ENCODE measurements at places on chromosomes 2 and 18.

DNA sequence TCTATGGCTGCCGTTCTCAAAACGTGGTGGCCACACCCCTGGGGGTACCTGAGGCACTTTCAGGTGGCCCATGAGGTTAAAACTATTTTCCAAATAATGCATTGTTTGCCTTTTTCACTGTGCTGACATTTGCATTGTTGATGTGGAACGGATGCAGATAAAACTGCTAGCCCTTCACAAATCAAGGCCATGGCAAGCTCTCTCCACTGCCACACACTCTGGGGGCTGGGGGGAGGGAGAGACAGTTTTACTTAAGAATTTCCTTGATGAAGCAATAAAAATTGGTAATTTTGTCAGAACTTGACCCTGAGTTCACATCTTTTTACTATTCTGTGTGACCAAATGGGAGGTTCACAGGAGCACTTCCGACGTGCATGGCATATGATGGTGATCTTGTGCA lies 22.0 kb upstream of the TGIF1 start:
- no peak for DNase-seq

DNA sequence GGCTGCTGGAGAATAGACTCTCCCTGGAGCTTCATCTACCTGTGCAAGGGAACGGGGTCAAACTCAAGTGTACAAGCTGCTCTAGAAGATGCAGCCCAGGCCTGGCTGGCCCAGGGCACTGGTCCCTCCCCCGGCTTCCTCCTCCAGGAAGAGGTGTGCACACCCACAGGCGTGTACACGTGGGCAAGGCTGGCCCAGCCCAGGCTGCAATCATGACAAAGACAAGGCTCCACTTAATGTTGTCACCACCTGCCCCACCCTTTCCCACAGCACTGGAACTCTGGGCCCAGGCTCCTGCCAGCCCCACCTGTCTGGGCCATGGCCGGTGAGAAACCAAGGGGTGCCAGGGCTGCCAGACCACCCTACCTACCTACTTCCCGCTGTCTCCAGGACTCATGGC lies 29.6 kb upstream of the ALPP start:
- no peak for DNase-seq

- no peak for DNase-seq
These were observed 1419.1 kb upstream of the NXPH2 start for GRCh38 chr2:140199312-140199711.

DNA sequence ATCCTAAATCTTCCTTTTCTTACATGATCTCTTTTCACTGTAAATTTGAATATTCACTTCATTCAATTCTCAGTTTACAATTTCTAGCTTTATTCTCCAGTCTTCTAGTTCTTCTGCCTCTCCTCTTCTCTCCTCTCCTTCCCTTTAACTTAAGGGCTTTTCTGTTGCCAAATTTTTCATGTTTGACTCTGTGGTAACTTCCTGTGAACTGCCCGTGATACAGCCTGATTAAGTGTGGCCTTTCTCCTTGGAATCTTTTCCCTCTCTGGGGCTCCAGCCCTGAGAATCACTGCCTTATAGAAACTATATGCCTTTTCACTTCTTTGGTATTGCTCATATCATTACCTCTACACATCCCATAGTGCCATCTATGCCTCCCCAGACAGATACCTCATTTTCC lies 1923.8 kb upstream of the CELF4 start:
- DNase-seq, result no peak

DNA sequence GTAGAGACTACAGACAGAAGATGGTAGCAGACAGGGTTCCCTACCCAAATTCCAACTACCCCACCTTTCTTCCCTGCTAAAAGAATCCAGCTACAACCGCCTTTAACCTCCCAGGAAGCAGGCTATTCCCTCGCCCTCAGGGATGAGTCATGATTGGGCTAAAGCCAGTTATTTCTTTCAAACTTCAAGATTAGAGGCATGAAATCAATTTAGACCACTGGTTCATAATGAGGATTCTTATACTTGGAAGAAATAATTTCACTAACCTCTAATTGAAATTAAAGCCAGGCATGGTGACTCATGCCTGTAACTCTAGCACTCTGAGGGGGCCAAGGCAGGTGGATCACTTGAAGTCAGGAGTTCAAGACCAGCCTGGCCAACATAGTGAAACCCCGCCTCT lies 20.0 kb downstream of the TRIP12 start:
- peak; percentile 13 for DNase-seq

GRCh38 chr2:55176094-55176415 lies 56.0 kb downstream of the CLHC1 start:
- DNase-seq, result no peak

- DNase-seq, result no peak
These were observed 30.8 kb upstream of the ODC1 start for GRCh38 chr2:10478916-10479315.

GRCh38 chr2:98907966-98908905 lies 27.8 kb downstream of the CRACDL start:
- DNase-seq, result no peak

- no peak for DNase-seq
These were observed 225.1 kb upstream of the TMEFF2 start for GRCh38 chr2:192419786-192420185.

DNA sequence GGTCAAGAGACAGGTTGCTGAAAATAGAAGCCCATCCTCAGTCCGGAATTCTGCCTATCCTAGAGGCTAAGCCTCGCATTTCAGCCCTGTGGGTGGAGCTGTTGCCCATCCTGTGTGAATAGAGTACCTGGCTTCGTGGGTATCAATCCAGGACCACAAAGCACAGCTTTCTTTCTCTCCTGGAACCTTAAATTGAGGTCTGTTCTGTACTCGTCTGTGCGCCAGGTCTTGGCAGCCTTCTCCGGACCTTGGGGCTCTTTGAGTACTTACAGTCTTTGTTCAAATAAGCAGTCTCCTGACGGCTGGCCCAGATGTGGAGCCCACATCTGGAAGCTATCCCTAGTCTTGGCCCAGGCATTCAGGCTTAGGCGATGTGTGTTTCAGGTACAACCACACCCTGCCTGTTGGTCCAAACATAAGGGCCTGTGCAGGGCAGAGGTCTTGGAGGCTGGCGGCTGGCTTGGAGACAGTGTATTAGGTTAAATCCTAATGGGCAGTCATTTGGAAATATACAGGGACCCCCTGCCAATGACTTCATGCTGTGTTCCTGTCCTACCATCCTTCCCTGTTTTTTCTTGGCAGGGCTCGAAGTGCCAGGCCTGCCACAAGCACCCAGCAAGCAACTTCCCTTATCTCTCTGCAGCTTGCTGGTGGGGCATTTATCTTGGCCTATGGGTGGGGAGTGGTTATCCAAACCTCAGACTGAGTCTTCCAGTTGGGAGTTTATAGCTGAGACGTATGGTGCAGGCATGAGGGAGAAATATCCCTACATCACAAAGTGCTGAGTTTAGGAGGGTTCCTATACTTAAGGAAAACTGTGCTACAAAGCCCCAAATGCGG lies 294.1 kb downstream of the BCL2 start:
- peak; percentile 25 for DNase-seq

GRCh38 chr2:65364986-65365733 lies 67.2 kb downstream of the SPRED2 start:
- no peak for DNase-seq

- DNase-seq, result no peak
These were observed 114.3 kb downstream of the DYM start for GRCh38 chr18:49345931-49346696.

- DNase-seq, result no peak
These were observed 652.0 kb downstream of the PLCL1 start for GRCh38 chr2:198456418-198456817.

DNA sequence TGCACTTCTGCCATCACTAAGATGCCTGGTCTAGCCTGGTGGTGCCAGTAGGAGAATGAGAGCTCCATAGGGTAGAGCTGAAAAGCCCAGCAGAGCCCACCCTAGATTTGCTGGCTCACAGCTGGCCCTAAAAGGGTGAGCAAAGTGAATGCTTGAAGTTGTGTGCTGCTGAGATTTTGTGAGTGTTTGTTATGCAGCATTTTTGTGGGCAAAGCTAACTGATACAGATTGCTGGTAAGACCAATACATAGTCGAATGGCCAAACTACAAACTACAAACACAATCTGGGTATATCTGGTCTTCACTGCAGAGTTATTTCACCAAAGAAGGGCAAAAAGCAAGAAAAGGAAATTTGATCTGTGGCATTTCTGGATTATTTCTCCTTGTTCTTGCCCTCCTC lies 7.1 kb upstream of the AGAP1 start:
- no peak for DNase-seq

GRCh38 chr2:216082805-216083204 lies 1.1 kb downstream of the TMEM169 start:
- DNase-seq, result no peak

- DNase-seq, result no peak
These were observed 160.6 kb downstream of the MTCL1 start for GRCh38 chr18:8865934-8866333.

DNA sequence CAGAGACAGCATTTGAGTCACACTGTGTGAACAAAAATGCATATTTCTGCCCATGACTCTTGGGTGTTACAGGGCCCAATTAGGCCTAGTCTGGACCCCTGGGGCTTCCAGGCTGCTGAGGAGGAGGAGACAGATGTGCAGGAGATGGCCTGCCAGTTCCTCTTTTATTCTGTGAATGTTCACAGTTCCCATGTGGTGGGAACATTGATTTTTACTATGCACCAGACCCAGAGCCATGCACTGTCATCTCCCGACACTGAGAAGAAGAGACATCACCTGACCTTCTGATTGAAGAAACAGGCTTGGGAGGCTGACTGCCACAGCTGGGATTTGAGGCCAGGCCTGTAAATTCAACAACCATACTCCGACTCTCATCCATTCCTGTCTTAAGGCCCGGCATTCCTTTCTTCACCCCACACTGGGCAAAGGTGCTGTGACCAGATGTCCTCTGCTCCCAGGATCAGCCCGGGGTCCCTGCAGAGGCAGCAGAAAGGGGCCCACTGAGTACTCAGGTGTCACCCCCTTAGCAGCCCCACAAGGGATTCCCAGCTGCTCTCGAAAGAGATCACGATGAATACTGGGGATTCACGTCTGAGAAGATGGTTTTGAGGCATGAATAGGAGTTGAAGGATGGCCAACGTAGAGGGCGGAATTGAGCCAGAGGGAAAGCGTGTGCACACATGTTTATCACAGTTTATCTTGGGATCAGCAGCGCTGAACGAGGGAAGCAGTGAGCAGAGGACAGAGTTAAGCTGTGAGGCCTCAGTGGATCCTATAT lies 3.6 kb upstream of the TFCP2L1 start:
- DNase-seq, result no peak

DNA sequence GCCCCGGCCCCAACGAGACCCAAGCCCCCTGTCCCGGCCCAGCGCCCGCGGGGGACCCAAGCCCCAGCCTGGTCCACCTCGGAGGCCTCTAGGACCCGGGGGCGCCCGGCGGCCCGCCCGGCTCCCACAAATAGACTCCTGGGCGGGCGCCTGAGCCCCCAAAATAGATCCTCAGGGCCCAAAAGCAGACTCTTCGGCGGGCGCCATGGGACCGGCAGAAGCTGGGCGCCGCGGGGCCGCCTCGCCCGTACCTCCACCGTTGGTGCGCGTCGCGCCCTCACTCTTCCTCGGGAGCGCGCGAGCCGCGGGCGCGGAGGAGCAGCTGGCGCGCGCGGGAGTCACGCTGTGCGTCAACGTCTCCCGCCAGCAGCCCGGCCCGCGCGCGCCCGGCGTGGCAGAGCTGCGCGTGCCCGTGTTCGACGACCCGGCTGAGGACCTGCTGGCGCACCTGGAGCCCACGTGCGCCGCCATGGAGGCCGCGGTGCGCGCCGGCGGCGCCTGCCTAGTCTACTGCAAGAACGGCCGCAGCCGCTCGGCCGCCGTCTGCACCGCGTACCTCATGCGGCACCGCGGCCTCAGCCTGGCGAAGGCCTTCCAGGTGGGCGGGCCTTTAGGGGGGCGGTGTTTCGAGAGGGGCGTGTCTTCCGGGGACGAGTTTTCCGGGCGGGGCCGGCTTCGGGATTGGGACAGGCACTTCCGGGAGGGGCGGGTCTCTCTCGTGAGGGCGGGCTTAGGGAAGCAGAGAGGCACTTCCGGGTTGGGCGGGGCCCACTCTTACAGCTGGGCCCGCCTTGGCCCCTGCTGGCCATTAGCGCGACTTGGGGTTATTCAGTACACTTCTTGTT lies 545 bp downstream of the DUSP28 start:
- peak; percentile 94 for DNase-seq

- no peak for DNase-seq
These were observed 168.6 kb upstream of the SIX2 start for GRCh38 chr2:45177870-45178269.

DNA sequence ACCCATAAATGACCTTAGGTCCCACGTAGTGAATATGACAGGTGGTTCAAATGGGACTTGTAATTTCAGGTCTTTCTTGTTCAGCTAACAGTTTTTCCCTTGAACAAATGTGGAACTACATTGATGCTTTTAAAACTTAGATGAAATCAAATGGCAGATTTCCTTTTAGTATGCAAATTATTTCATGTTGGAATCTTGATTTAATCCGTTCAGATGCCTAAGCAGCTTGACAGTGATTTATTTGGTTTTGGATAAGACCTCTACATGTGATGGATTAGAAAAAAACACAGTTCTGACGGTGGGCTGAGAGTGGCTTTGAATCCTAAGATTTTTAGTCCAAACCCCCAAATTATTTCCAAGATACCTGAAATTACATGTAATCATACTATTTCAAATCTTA lies 16.9 kb downstream of the SCYGR4 start:
- no peak for DNase-seq

DNA sequence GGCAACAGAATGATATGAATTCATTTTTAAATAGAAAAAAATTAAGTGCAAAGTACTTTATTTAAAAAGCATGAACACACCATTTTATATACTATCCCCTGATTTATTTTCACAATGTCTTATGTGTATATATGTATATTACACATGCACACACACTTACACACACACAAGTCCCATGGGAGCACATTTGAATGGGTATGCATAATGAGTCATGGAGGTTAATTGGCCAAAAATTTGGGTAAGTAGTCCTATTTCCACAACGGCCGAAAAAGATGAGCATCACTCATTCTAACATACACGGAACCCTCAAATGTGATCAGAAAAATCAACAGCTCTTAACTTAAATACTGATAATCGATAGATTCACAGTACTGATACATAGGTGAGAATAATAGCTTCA lies 97.4 kb upstream of the NABP1 start:
- no peak for DNase-seq

All from HEK293T (cell line).